ENCODE measurements at places on chromosomes 5 and 9.

GRCh38 chr9:37436540-37436939, 14.0 kb downstream of the GRHPR start:
- DNase-seq, result no peak

GRCh38 chr5:126234563-126235195, 188.5 kb upstream of the GRAMD2B start:
- DNase-seq, result peak; percentile 10

GRCh38 chr9:10071579-10071978, 541.2 kb downstream of the PTPRD start:
- DNase-seq, result no peak

DNA sequence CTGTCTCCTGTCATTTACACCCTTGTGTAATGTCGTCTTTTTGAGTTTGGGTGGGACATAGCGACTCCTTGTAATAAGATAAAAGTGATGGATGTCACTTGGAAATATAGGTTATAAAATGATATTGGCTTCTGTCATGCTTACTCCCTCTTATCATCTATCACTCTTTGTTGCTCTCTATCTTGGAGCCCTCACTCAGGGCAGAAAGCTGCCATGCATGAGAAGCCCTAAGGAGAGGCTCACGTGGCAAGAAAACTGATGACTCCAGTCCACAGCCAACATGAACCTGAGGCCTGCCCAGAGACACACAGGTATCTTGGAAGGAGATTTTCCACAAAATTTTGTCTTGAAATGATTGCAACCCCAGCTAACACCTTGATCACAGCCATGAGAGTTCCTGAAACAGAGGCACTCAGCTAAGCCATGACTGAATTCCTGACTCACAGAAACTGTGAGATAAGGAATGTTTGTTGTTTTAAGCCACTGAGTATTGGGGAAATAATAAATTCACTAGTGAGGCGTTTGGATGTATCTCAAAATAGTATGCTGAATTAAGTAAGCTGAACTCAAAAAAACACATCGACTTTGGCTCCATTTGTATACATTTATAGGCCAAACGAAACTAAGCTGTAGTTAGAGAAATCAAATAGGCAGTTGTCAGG, 216.7 kb downstream of the CDH18 start:
- no peak for DNase-seq

- no peak for DNase-seq
These were observed 290.9 kb upstream of the RGMB start for GRCh38 chr5:98482321-98483300.

DNA sequence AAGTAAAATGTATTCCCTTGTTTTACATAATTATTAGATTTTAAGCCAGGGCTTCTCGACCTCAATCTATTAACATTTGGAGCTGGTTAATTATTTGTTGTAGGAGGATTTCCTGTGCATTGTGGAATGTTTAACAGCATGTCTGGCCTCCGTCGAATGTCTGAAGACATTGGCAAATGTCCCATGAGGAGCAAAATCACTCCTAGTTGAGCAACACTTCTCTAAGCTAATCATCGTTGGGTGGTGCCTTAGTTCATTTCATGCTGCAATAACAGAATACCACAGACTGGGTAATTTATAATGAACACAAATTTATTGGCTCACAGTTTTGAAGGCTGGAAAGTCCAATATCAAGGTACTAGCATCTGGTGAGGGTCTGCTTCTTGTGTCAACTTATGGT, 13.4 kb upstream of the VPS13A start:
- no peak for DNase-seq

GRCh38 chr9:20853866-20854265, 169.8 kb downstream of the FOCAD start:
- DNase-seq, result no peak

DNA sequence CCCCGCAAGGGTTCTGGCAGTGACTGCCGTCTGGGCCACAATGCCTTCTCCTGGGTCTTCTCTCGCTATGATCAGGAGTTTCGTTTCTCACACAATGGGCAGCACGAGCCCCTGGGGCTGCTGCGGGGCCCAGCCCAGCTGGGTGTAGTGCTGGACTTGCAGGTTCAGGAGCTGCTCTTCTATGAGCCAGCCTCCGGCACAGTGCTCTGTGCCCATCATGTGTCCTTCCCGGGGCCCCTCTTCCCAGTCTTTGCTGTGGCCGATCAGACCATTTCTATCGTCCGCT, 7.0 kb downstream of the HDHD3 start:
- no peak for DNase-seq

GRCh38 chr9:100601216-100601615, 23.3 kb downstream of the CAVIN4 start:
- DNase-seq, result peak; percentile 54

- no peak for DNase-seq
These were observed 26.4 kb upstream of the PIK3R1 start for GRCh38 chr5:68189171-68189570.

- peak; percentile 27 for DNase-seq
These were observed 1028.6 kb downstream of the CDH9 start for GRCh38 chr5:26009742-26010141.

DNA sequence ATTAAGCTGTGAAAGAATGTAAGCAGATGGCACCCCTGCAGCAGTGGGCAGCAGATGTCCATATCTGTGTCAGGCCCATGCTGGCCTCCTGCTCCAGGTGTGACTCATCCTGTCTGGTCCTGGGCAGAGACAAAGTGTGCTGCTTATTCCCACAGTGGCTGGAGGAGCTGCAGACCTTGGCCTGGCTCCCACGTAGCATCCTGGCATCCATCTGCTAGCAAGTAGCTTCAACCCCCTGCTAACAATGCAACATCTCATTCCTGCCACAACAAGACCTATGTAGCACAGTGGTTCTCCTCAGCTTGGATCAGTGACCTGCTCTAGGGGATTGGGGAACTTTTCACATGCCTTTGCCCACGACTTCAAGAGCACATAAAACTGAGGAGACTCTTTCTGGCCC, 126.4 kb upstream of the SLC12A2 start:
- no peak for DNase-seq

- no peak for DNase-seq
These were observed 115.4 kb upstream of the PHYKPL start for GRCh38 chr5:178347956-178348355.

DNA sequence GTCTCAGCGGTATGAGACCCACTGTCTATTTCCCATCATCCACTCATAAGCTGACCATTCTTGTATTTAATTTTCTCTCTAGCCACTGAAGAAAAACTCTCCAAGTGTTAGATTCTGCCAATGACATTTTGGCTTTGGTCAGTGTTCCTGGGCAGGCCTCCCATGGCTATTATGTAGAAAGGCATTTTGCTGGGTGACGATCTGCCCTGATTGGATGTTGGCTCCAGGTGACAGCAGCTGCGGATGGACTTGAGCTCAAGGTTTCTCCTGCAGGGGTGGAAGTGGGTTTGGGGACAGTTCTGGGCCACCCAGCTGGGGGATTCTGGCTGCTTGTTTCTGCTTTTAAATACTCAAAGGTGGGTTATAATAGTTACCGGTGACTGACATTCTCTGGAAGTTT, 31.6 kb downstream of the ACSL6 start:
- DNase-seq, result no peak

GRCh38 chr5:41921874-41922273, 3.2 kb upstream of the FBXO4 start:
- no peak for DNase-seq

DNA sequence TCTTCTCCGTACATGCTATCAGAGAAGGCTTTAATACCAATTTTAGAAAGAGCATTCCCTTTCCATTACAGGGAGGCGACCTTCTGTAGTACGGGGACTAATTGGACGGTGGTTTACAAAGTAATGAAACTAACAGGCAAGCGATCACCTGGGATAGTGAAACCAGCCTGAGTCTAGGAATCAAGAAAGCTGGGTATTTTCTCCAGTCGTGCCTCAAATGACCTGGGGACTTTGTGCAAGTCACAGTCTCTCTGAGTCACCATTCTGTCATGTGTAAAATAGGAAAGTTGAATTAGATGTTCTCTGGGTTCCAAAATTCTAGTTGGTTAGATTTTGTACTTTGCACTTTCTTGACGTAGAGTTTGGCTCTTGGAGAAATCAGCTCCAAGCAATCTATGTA, 22.7 kb upstream of the SSBP2 start:
- no peak for DNase-seq

- no peak for DNase-seq
These were observed 600 bp upstream of the SQSTM1 start for GRCh38 chr5:179820127-179820482.

DNA sequence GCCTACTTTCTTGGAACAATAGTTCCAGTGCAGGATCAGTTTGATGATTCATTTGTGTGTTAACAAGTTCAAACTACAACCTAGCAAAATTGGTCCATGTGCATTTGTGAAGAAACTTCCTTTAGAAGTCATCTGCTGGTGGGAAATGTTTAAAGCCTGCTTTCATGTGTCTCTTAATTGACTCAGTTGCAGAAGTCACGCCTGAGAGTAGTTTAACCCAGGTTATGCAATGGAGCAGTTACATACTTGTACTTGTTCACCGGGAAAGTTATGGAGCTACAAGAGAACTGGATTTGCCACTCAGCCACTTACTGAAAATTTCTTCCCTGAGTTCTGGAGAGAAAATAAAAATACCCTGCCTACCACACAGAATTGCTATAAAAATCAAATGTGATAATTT, 1397.8 kb downstream of the PTPRD start:
- DNase-seq, result no peak

GRCh38 chr5:56314529-56314928, 81.4 kb upstream of the ANKRD55 start:
- DNase-seq, result no peak

- no peak for DNase-seq
These were observed 1.3 kb downstream of the CCT5 start for GRCh38 chr5:10251405-10251804.

DNA sequence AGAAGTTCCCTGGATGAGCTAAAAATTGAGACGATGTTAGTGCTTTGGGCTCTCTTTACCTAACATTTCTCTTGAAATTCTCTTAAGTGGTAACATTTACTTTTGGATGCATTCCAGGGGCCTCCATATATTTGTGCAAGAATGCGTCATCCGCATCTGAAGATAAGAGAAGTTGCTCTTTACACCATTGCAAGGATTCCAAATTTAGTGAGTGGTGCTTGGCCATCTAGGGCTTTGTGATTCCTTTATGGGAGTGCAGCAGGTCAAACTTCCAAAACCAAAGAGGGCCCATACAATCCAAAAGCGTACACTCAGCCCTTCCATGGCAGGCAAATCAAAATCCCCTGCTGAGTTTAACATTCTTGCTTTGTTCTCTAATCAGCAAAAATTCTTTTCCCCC, 102.0 kb upstream of the DMAC1 start:
- no peak for DNase-seq

GRCh38 chr5:130065617-130066016, 161.4 kb downstream of the CHSY3 start:
- DNase-seq, result no peak

GRCh38 chr5:56786346-56786745, 29.0 kb upstream of the MAP3K1 start:
- DNase-seq, result no peak

DNA sequence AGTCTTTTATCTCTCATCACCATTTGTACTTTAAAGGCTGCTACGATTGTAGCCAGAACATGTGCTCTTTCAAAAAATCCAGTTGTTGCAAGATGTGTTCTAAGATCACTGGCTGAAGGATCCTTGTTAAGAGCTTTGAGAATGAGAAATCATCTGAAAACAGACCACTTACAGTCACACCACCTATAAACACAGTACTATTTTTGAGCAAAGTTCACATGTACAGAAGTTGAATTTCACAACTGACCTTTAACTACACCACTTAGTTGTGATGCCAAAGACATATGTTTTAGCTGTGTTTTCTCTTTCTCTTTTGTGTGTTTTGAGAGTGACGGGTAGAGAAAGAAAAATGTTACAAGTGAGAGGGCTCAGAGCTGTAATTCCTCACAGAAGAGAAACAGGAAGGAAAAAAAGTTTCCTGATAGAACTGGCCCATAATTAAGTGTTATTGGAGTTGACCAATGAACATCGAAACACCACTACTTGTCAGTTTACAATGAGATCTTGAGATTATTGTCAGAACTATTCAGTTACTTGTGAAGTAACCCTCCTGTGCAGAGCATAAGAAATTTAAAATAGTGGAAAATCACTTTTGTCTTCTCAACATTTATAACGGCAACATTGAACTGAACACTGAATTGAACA, 245.4 kb downstream of the MLLT3 start:
- no peak for DNase-seq

- no peak for DNase-seq
These were observed 12.0 kb upstream of the NRARP start for GRCh38 chr9:137313956-137314560.

- no peak for DNase-seq
These were observed 17.5 kb upstream of the CLPTM1L start for GRCh38 chr5:1362242-1363015.

DNA sequence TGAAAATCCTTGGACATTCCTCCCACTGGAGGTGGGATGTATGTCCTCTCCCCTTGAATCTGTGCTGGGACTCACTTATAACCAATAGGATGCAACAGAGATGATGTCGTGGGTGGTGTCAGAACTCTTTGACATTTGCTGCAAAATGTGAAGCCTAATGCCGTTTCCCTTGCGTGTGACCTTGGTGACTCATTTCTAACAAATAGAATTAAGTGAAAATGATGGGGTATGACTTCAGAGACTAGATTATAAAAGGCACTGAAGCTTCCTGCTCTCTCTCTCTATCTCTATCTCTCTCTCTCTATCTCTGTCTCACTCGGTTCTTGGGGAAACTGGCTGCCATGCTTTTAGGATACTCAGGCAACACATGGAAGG, 126.1 kb upstream of the STC2 start:
- no peak for DNase-seq

DNA sequence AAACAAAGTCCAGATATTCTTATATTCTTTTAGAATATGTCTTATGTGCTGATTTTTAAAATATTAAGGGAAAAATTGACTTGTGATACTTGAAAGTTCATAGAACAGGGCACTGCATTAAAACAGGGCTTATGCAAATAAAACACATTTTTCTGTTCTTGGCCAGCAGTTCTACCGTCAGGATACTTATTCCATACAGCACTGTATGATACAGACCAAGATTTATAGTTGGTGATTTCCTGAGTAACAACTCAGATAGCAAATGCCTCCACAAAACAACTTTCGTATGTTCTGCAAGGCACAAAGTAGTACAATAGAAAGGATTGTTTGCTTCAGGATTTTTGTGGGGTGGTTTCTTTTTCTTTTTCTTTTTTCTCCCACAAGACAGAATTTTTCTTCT, 70.0 kb downstream of the F2RL2 start:
- no peak for DNase-seq

GRCh38 chr9:36902861-36903524, 131.1 kb downstream of the PAX5 start:
- no peak for DNase-seq

DNA sequence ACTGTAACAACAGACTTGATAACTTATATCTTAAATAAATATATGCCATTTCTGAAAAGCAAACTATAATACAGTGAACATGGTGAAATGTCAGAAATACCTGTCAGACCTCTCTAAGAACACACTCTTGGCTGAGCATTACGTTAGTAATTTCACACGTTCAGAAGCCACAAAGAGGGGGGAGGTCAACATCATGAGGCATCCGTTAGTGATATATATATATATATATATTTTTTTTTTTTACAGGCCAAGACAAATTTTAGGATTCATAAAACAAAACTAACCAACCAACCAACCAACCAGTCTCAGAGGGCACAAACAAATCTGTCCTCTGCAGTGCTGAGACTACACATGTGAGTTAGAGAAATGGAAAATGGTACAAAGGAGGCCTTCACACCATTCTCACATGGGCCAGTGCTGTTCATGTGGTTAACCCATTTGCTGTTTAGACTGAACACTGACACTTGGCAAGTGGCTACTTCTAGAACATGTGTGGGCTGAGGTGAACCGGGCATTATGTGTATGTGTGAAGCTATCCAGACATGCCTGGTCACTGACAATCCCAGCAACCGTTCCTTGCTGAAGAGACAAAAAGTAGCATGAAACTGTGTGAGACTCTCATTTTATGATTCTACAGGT, 54.5 kb downstream of the ELL2 start:
- no peak for DNase-seq

All from nephron progenitor cell (in vitro differentiated cells).